ENCODE measurements at places on chromosomes 3 and 15.

DNA sequence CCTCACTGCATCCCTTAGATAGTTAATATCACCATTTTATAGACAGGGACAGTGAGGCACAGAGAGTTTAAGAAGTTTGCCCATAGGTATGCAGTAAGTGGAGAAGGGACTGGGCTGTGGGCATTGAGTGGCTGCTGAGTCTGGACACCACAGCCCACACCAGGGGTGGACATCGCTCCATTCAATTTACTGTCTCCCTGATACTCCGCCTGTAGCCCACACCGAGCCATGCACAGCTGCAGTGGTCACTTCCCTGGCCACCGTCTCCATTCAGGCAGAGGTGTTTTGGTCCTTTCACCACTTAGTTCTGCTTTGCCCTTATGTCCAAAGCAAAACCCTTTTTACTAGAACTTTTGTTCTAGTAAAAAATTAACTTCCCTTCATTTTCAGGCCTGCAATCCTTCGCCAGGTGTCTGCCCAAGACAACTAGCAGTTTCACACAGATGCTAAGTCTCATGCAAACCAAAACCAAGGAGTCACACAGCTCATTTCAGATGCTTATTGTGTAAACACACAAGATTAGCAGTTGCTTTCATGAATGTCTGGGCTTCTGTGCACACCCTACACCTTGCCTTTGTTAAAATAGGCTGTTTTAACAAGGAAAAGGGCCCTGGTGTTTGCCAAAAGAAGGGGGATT, 30.1 kb downstream of the ZNF35 start:
- no peak for DNase-seq

- DNase-seq: no peak
Measured at GRCh38 chr15:37072181-37072580, 28.2 kb downstream of the MEIS2 start.

DNA sequence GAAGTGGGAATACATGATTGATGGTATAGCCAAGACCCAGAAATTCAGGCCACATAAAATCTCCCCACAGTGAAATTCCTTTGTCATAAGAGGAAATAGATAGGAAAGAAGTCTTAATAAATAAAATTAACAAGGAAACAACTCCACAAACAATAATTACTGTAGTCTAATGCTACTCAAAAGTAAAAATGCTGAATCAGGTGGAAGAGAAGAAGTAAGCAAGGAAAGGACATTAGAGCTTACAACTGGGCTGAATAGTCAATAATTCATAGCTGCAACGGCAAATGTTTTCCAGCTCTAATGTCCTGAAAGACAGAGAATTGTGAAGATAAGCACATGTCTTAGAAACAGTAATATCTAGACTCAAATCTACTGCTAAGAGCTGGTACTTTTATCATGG, 64.4 kb downstream of the STRIT1 start:
- DNase-seq: no peak

DNA sequence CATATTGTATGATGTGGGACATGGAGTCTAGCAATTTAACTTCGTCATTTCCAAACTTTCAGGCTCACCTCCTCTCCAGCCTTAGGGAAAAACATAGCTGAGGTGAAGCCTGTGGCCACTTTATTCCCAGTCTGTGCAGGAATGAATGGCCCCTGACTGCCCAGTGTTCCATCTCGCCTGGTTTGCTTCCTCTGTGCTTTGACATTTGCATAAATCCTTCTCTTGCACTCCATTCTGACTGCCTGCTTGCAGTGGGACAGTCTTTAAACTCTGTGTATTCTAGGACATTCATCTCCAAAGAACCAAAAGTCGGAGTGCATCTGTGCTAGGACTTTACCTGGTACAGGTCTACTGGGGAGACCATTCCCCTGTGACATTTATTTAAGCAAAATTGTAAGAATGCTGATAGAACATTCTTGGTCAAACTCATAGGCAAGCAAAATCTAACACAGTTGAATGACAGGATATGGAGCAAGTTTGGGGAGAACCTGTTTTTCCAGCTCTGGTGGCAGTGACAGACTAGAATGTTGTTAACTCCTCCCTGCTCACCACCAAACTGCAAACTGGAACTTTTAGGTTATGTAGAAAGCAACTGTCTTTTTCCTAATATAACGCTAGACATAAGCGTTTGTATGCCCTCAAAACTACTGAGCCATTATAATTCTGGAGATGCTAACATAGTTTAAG, 22.1 kb downstream of the TMED3 start:
- DNase-seq: no peak

DNA sequence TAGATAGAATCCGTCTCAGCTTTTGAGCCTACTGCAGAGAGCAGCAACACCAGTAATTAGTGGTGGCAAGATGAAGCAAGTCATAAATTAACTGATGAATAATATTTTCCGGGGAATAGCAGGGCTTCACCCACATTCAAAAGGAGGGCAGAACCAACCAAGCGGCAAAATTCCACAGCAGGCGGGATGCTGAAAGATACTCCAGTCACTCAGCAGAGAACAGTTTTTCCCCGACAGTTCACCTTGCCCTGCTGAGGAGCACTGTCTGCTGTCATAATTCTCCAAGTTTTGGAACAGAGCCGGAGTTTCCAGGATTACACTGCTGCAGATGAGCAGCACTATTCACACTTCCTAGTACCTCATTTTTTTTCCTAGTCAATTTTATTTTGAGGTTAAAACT, 274.7 kb downstream of the CD47 start:
- no peak for DNase-seq

- no peak for DNase-seq
Measured at GRCh38 chr3:29721789-29722188, 440.9 kb downstream of the RBMS3 start.

DNA sequence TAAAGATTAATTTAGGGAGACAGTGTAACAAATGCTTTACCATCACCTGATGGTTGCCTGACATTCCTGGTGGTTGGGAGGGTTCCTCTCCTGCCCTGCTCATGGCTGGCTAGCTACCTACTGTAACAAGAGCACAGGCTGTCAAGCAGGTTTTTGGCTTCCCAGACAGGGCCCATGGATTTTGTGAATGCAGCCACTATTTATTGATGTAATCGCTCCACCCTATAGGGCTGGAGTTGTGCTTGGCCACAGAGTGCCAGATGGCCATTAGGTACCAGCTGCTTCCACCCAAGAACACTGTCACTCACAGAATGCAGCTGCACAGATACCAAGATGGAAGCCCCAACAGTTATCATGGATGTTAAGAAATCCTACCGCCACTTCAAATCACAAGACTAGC, 31.0 kb upstream of the KLHL25 start:
- DNase-seq: no peak

DNA sequence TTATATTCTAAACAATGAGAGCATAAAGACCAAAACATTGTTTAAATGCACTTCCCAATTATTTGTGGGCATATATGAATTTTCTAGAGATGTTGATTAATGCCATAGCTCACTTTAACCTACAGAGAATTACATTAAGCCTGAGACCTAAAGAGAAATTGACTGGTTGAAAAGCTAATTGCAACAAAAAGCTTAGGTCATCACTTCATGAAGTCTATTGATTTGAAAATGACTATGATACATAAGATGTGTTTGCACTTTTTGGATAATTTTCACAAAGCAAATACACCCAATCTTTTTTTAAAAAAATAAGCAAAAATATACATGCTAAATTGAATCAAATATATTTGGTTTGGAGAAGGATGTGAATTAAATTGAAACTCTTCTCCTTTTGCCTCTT, 532.8 kb upstream of the GOLIM4 start:
- DNase-seq: no peak

DNA sequence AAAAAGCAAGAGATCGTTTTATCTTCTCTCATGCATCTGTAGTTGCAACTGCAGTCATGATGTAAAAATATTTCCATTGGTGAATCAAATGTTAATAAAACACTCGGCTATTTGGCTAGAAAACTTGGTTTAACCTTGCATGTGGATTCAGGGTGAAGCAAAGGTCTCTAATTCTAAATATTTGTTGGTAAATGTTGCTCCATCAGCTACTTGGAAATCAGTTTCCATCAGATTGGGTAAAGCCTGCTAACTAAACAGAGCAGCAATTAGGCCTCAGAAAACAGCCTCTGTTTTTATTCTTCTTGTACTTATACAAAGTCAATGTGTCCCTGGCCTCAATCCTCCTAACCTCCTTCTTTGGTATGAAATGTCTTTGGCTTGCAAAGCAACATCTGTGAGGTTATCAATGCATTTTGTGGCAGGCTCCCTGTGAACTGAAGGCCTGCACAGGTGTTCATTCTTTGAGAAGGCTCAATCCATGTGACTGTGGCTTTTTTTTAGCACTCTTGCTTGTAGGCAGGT, 312.3 kb downstream of the WDR72 start:
- DNase-seq: no peak

- DNase-seq: no peak
Measured at GRCh38 chr15:70717237-70717793, 46.0 kb downstream of the UACA start.

- DNase-seq: no peak
Measured at GRCh38 chr15:74206801-74207281, 4.3 kb upstream of the STRA6 start.

DNA sequence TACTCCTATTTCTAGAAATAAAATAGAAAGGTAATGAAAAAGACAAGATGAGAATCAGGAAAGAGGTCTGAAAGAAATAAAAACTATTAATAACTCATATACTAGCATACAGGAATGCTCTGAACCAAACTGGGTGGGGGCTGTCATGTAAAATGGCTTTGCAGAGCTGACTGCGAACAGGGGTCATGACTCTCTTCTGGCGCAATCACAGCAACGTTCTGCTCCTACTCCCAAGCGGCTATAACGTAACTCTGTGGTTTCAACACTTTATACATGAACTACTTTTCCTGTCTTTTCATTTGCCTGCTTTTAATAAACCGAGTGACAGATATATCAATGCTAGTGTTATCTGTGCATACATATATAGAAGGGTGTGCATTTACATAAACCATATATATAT, 116.7 kb downstream of the DLG1 start:
- DNase-seq: no peak

DNA sequence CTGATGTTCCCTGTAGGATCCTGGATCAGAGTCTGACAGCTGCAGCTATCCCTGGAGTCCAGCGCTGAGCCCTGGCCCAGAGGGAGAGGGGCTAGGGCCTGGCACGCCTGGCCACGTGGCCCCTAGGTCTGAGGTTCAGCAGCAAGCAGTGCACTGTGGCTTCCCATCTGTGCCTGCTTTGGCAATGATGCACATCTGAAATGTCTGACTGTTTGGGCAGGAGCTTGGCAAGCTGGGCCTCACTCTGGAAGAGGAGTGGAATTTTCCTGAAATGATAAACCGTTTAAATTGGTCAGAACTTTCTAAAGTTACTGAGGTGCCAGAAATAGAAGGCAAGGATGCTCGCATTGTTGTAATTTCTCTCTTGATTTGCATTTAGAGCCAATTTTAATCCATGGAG, 48.8 kb upstream of the MRPS22 start:
- no peak for DNase-seq

- DNase-seq: no peak
Measured at GRCh38 chr3:117444175-117444574, 734.6 kb downstream of the TUSC7 start.

DNA sequence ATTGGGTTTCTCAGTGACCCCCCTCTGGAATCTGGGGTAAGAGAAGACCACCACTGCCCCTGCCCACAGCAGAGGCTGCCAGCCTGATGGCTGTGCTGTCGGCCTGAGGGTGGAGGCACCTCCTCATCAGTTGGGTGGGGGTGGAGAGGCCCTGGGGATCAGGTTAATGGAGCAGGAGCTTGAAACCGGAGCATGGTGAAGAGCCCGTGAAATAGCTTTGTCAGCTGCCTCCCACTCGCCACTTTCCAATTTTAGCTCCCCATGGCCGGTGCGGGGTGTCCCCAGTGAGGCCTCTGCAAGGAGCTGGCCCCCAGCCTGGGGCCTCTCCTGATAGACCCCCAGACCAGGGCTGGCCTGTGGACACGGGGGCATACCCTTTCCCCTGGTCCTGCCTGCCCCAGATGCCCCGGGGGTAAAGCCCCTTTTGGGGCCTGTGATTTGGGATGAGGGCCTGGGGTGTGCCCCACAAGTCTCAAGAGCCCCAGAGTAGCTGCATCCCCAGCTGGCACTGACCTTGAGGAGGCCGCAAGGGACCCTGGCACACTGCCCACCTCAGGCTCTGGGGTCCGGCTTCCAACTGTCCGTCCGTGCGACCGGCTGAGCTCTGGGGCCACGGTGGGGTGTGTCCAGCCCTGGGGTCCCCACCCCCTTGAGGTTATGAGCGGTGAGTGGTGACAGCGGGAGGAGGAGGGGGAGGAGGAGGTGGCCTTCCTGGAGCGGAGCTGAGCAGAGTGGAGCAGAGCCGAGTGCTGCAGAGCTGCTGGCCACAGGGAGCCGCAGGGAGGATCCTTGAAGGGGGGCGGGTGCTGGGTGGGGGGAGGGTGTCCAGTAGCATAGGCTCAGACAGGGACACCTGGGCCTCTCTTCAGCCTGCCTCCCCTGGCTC, at the start of gene HHATL:
TSS of gene HHATL (minus strand) at position 733 of the 886 bp plus-strand sequence. CDS start 1,972 bp downstream, outside the sequence.
- DNase-seq: no peak

DNA sequence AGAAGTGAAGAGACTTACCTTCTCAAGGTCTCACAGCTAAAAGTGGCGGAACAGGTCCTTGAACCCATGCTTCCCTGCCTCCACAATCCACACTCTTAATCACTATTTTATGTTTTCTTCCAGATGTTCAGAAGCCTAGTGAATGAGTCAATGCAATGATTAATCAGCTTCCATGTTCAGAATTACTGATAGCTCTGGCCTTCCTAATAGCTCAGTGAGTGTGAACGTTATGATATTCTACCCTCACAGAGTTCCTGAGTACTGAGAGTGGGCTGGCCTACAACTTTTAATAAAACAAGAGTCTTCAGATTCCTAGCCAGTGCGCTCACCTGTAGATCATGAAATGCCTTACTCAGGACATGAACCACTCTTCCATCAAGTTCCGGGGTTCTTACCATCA, 443.0 kb upstream of the ADAMTS9 start:
- no peak for DNase-seq

DNA sequence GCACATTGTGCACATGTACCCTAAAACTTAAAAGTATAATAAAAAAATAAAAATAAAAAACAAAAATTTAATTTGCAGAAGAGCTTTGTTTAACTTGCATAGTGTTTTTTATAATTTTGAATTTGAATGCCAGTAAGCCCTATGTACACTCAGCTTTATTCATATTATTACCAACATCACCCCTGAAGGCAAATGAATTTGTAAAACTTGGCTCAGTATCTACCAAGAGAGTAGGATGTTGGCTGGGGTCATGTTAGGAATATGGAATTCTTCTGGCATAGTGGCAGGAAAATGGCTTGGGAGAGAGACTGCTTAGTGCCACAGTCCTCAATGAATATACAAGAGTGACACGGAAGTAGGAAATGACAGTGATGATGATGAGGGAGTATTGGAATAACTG, 30.7 kb downstream of the TRPC1 start:
- no peak for DNase-seq

- no peak for DNase-seq
Measured at GRCh38 chr3:158789592-158789991, 12.3 kb upstream of the MFSD1 start.

DNA sequence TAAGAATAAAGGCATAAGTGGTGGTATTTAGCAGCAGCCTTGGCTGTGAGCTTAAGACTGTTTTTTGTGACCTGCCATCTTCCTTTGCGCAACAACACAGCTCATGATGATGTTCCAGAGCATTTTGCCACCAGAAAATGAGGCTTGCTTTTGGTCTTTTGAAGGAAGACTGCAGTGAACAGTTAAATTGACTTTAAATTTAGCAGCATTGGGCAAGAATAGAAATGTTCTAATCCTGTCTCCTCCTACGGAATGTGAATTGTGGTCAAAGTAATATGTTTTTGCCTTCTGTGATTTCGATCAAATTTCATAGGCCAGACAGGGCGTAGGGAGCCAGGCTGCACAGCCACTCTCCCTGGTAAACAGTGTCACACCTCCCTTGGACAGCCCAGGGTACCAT, 460.7 kb upstream of the RASGRP1 start:
- DNase-seq: no peak
